Spinal cord (tissue), 10 donors: ENCODE measurements at places on chromosomes 7 and 10. TPM values are rescaled to one million over a fixed set of nuclear protein-coding genes. Genes with fewer than 3 reads are reported as not detected.
A peak's percentile ranks its signal among the peaks of the same experiment; 100 is the strongest.

- H3K27me3 ChIP-seq = no peaks in the 10 kb centered on the region
- H3K36me3 ChIP-seq = no peaks in the 10 kb centered on the region
- H3K4me1 ChIP-seq = no peaks in the 10 kb centered on the region
- DNase-seq = no peak
- H3K27ac ChIP-seq = no peak overlapping the region
Observed at GRCh38 chr10:60817398-60817805, 39.1 kb downstream of the CDK1 start.

GRCh38 chr7:70595370-70595754 is 536.6 kb upstream of the GALNT17 start:
- H3K4me1 ChIP-seq = peaks cover 26% of the 10 kb centered on the region
- peak overlapping the region; percentile 30 for H3K4me3 ChIP-seq
- no peak overlapping the region for H3K27ac ChIP-seq
- peaks cover 9% of the 10 kb centered on the region for H3K27me3 ChIP-seq

DNA sequence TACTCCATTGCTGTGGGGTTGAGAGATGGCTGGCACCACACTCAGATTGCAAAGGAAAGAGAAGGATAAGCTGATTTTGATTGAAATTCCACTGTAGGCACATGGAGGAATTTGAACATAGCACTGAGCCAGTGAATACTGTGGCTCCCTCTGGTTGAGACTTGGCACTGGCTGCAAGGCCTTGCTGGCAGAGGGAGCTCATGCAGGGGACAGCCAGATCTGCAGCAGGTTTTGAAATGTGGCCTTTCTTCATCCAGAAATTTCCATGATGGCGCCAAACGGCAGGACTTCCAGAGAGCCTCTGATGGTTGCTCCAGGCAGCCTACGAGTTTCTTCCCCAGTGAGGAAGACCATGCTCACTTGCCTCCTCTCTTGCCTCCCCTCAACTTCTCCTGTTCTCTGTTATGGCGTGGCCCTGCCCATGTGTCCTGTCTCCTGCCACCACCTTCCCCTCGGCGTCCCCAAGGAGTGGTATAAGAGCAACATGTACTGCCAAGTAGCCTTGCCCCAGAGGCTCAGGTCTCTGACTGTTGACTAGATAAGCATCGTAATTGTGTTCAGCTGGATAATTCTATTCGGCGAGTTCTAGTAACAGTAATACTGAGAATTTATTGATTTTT is 265.6 kb downstream of the CCDC3 start:
- no peak overlapping the region for H3K27ac ChIP-seq
- H3K4me1 ChIP-seq = no peaks in the 10 kb centered on the region
- H3K36me3 ChIP-seq = peaks cover 2% of the 10 kb centered on the region
- H3K27me3 ChIP-seq = no peaks in the 10 kb centered on the region

Gene ITPRID1
- total RNA-seq = 0.11 TPM

Gene PRKG1
- 38.1 TPM for total RNA-seq

DNA sequence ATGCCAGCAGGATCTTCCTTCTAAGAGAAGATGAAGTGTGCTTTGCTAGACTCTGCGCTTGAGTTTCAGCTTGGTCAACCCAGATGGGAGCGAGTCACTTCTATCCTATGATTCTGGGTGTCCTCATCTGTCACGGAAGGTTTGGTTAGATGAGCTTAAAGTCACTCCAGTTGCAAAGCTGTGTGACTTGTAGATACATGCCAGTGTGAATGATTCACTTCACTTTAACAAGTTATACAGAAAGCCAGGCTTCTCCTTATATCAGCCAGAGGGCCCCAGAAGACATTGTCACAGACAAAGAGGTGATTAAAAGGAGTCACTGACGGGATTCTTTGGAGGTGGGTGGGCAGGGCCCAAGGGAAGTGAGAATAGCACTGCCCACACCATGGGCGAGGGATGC is 122.6 kb upstream of the PFKP start:
- no peaks in the 10 kb centered on the region for H3K36me3 ChIP-seq
- no peak overlapping the region for H3K4me3 ChIP-seq
- no peaks in the 10 kb centered on the region for H3K27me3 ChIP-seq
- H3K4me1 ChIP-seq = peaks cover 4% of the 10 kb centered on the region
- DNase-seq = no peak
- no peak overlapping the region for H3K27ac ChIP-seq

Gene STEAP1B
- total RNA-seq = 2.2 TPM

GRCh38 chr7:79489371-79489770 is 35.9 kb upstream of the MAGI2 start:
- H3K36me3 ChIP-seq = no peaks in the 10 kb centered on the region
- no peaks in the 10 kb centered on the region for H3K27me3 ChIP-seq
- no peaks in the 10 kb centered on the region for H3K4me1 ChIP-seq
- H3K4me3 ChIP-seq = no peak overlapping the region
- no peak overlapping the region for H3K27ac ChIP-seq
- no peak for DNase-seq
